ENCODE measurements at places on chromosomes 2 and 18.

DNA sequence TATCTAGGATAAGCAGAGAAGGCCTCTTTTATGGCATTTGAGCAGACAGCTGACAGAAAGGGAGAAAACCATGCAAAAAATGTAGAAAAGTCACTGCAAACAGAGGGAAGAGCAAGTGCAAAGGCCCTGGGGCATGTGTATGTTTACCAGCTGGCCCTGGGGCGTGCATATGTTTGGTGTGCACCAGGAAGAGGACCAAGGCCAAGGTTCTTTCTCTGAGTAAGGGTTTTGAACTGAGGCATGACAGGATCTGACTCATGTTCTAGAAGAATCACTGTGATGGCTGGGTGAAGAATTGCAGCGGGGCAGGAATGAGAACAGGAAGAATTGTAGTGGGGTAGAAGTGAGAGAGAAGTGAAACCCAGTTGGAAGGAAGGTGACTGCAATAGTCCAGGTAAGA lies 69.6 kb downstream of the STEAP3 start:
- no peak for DNase-seq

GRCh38 chr2:158734442-158734841 lies 60.7 kb upstream of the DAPL1 start:
- DNase-seq: no peak

DNA sequence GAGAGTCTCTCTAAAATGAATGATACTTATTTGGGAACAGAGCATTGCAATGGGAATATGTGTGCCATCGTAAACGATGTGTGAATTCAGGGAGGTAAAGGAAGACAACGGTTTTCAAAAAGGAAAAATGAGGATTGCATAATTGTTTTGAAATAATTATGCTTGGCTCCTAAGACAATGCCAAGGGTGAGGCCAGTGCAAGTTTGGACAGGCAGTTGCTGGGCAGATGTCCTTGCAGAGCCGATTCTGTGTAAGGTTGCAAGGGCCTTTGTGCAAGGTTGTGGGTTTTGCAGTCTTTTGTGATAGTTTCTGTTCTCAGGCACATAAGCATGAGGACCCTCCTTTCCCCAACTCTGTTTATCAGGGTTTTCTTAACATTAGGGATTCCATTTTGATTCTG lies 70.0 kb upstream of the ZNF236 start:
- DNase-seq: no peak

DNA sequence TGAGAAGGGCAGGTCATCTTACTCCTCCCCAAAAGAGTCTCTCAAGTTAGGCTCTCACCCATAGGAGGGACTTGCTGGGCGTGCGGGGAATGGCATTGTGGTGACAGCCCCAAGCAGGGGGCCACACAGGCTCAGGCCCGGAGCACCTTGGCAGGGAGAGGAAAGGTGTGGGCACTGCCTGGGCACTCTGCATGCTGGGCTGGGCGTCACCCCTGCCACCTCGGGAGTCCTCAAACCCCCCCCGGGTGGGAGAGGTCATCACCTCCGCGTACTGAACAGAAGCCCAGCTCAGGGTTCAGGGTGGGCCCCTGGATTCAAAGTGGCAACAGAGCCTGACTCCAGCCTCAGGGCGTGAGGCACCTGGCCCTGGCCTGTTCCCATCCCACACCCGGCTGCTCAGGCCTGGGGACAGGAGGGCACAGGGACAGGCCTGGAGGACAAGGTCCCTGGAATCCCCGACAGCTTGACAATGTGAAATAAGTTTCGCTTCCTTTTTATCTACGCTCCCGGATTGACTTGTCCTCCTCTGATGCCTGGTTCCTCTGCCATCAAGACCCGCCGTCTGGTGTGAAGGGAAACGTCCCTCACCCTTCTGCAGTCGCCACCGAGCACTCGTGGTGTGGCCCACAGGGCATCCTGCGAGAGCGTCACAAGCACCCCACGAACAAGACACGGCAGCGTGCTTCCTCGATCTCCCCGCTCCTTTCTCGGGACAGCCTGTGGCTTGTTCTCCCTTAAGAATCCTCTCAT lies 97.8 kb downstream of the HDAC4 start:
- DNase-seq: no peak

DNA sequence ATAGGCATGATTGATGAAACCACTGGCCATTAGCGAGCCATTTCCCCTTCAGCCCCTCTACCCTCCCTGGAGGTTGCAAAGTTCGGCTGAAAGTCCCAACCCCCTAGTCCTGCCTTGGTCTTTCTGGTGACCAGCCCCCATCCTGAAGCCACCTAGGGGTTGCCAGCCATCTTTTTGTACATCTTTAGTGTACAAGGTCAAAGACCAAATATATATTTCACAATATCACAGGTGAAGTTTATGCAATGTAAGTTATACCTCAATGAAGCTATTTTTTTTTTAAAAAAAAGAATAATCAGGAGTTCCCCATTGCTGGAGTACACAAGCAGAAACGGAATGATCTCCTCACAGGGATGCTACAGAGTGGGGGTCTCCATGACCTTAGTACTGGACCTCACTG lies 31.3 kb downstream of the OSBPL1A start:
- DNase-seq: no peak

- no peak for DNase-seq
Observed at GRCh38 chr2:209505410-209505809, 81.6 kb downstream of the MAP2 start.

DNA sequence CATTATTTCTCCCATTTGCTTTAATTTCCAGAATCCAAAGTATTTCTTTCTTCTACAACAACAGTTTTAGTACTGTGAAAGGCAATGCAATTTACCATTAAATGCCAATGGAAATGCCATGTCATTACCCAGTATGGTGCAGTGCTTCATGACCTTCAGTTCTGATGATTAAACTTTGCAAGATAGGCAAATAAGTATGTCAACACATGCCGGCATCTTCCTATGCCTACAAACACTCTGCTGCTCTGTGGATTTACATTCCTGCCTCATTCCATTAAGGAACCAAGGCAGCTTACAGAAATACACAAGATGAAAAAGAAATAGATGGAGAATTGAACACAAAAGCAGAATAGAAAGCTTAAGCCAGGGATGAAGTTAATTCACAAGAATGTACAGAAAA lies 52.7 kb upstream of the PROKR1 start:
- no peak for DNase-seq

GRCh38 chr18:63109022-63109421 lies 210.5 kb downstream of the BCL2 start:
- no peak for DNase-seq

- DNase-seq: no peak
Observed at GRCh38 chr2:7010391-7011054, 93.3 kb downstream of the RNF144A start.

- DNase-seq: no peak
Observed at GRCh38 chr18:4454537-4455112, 482 bp downstream of the DLGAP1 start.

- DNase-seq: no peak
Observed at GRCh38 chr18:37298816-37299215, 266.8 kb downstream of the CELF4 start.

DNA sequence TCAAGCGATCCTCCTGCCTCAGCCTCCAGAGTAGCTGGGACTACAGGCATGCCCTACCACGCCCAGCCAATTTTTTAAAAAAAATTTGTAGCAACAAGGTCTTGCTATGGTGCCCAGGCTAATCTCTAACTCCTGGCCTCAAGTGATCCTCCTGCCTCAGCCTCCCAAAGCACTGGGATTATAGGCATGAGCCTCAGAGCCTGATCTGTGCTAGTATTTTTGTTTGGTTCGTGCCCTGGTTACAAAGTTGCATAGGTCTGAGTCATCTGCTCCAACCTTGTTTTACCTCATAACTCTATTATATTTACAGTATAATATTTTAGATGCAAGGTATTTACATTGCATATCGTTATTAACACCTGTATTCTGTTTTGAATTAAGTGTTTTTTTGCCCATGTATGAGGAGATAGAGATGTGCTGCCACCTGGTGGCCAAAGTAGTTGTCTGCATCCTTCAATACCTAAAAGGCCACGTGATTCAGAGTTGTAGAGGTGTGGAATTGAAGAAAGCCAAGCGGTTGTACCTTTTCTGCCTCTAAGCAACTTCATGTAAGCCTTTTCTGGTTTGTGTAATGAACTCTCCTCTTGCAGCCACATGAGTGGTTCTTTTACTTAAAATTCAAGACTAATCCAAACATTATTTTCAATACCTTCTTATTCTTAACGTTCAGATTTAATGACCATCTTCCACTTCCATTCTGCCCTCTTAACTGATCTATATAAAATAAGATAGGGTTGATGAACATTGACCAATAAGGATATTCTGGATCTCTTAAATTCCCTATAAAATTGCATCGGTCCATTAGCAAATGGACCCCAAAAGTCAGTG lies 19.9 kb upstream of the CABYR start:
- peak; percentile 44 for DNase-seq

DNA sequence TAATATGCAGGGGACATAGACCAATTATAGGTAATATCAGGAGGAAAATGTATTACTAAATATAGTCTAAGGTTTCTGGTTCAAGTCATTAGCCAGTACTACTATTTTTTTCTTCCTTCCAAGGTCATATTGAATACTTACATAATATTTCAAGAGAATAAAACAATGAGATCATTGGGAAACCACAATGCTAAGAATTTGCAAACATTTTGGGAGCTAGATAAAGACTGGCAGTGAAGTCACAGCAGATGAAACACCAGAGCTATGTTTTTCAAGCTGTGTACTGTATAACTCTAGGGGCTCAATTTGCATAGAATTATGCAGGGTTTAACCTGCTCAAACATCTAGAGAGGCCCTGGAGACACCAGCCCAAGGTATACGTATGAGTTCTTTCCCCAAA lies 80.5 kb upstream of the KCNH7 start:
- DNase-seq: no peak

- no peak for DNase-seq
Observed at GRCh38 chr2:64192125-64192479, 47.9 kb upstream of the PELI1 start.

DNA sequence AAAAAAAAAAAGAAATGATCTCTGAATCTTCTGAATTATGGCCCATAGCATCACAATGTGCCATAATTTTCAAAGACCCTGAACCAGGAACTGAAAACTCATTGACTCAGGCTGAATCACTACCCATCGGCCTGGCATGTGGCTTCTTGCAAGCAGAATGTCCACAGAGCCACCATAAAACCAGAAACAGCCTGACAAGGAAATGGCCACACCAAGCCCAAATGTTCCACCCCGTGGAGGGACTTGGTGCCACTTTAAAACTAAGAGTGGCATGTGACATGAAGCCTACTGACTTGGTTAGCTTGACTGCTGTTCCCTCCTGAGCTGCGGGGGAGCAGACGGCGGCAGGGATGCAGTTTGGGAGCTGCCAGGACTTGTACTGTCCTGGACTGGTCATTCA lies 71.2 kb upstream of the RBM44 start:
- DNase-seq: no peak

GRCh38 chr18:55588870-55589595 lies 1.0 kb upstream of the TCF4 start:
- no peak for DNase-seq

DNA sequence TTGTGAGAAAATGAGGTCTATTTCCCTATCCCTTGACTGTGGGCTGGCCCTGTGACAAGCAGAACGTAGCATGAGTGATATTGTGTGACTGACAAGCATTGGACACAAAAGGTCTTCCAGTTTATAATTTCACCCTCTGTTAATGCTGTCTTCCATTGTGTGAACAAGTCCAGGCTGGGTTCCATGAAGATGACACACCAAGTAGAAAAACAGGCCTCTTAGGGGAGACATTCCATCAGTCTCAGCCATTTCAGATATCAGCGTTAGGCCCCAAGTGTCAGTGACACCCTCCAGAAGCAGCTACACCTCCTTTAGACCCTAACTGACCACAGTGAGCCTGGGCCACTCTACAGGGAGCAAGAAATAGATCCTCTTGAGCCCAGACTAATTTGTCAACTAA lies 511.3 kb downstream of the FBXO15 start:
- no peak for DNase-seq

DNA sequence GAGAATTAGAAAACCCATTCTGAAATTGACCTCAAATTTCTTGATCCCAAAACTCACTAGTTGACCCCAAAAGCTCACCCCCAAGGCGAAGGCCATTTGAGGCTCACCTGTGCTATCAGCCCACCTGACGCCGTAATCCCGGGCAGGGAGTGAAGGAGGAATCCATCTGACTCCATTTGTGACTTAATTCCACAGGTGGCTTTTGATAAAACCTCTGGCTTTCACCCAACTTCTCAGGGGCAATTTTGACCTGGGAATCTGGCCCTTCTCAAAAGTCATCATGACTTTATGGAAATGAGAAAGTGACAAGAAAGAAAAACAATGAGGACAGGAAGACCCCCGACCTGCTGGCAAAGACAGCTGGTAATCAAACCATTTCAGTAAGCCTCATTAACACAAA lies 86.9 kb upstream of the SALL3 start:
- DNase-seq: no peak

- DNase-seq: no peak
Observed at GRCh38 chr18:68466672-68467071, 248.2 kb downstream of the TMX3 start.

DNA sequence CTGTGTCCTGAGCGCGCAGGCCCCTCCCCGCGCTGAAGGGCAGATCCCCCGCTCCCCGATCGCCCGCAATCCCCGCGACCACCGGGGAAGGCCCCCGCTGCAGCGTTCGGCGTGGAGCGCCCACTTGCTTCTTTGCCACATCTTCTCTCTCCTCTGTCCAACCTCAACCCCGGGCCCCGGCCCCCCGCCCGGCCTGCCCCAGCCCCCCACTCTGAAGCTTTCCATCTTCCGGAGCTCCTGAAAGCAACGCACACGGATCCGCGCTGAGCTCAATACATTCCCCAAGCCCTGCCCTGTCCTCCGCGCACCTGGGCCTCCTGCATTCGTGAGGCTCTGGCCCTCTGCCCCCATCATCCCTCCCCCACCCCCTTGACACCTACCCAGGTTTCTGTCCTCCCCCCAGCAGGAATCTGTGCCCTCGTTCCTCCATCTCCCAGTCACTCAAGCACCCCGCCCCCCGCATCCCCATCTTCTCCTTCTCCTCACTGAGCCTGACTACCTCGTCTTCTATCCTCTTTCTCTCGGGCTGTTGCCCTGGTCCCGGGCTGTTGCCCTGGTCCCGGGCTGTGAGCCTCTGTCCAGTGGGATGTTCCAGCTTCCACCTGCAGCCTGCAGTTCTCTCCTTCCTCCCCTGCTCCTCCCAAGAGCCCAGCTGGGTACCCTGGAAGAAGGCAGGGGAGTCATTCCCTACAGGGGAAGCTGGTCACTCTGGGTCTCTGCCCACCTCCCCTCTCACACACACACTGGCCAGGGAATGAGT lies 7.8 kb downstream of the SPEG start:
- no peak for DNase-seq

DNA sequence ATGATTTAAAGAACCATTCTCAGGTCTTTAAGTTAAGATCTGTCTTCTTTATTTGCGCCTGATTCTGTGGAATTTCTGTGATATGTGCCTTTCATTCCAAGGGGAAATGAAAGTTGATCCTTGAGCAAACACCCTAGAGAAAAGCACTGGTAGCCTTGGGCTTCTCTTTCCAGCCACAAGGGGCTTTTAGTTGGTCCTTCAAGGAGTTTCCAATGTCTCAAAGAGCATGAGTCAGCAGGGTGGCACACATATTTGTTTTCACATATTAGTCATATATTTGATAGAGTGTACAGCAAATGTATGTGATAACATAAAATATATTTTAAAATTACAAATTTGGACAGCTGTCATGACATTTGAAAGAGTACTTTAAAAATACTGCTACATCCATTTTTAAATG lies 339.5 kb downstream of the TXNL1 start:
- no peak for DNase-seq

Measured in stimulated activated CD4-positive, alpha-beta T cell treated with anti-CD3 and anti-CD28 coated beads, TNF-alpha, amount 100 ng/mL, for 48 hours (primary cell).